ENCODE measurements at places on chromosomes 16 and 17. TPM values are rescaled to one million over a fixed set of nuclear protein-coding genes. Genes with fewer than 3 reads are reported as not detected.
A peak's percentile ranks its signal among the peaks of the same experiment; 100 is the strongest.

Gene C16orf96
- total RNA-seq = 2.1 TPM

Gene MPP3
- total RNA-seq = 10.3 TPM

Gene PNMT
- 2.4 TPM for total RNA-seq

Gene SOST
- total RNA-seq = 0.25 TPM

Gene KRTAP1-1
- total RNA-seq = not detected

Gene NARF
- total RNA-seq = 96.7 TPM

Gene TBC1D3H
- total RNA-seq = not detected

Gene CCL17
- total RNA-seq = not detected

Gene NKD1
- 9.3 TPM for total RNA-seq

Gene UNC13D
- total RNA-seq = 13.1 TPM

Gene C1QL1
- total RNA-seq = 13.4 TPM

Gene GAS7
- total RNA-seq = 13.9 TPM

Gene TUFM
- total RNA-seq = 296 TPM

Gene KRTAP1-5
- total RNA-seq = not detected

- peaks cover 12% of the 10 kb centered on the region for H3K4me1 ChIP-seq
- no peaks in the 10 kb centered on the region for H3K27me3 ChIP-seq
- no peak overlapping the region for H3K4me3 ChIP-seq
- H3K36me3 ChIP-seq = no peaks in the 10 kb centered on the region
- H3K27ac ChIP-seq = no peak overlapping the region
- DNase-seq = no peak
Observed at GRCh38 chr17:10292057-10292937, 80.5 kb downstream of the MYH13 start.

DNA sequence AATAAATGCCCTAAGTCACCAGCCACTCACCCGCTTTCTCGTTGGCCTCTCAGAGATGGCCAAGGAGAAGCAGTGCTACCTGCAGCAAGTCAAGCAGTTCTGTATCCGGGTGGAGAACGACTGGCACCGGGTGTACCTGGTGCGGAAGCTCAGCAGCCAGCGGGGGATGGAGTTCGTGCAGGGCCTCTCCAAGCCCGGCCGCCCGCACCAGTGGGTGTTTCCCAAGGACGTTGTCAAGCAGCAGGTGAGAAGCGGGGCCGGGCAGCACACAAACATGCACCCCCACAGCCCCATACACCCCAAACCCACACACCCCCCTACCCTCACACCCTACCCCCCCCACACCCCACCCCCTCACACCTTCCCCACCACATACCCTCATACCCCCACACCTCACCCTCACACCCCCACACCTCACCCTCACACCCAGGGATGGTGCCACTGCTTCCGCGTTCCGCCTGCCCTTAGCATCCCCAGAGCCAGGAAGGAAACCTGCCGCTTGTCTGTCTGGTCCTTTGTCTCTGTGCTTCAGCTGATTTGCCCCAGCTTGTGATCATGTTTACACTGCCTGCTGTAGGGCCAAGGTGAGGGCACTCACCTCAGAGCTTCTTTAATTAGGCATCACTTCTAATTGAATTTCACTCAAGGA is 41.9 kb upstream of the ENDOV start:
- H3K4me1 ChIP-seq = peaks cover 10% of the 10 kb centered on the region
- H3K36me3 ChIP-seq = peaks cover 81% of the 10 kb centered on the region
- H3K27me3 ChIP-seq = no peaks in the 10 kb centered on the region
- DNase-seq = no peak
- no peak overlapping the region for H3K4me3 ChIP-seq
- H3K27ac ChIP-seq = 0 out of 2 replicates have a peak overlapping the region, but pooled peaks have one; percentile 76

- no peaks in the 10 kb centered on the region for H3K36me3 ChIP-seq
- DNase-seq = peak; percentile 89
- no peak overlapping the region for H3K4me3 ChIP-seq
- H3K27ac ChIP-seq = no peak overlapping the region
- no peaks in the 10 kb centered on the region for H3K4me1 ChIP-seq
Observed at GRCh38 chr17:8887834-8888703, 20.6 kb upstream of the PIK3R6 start.

GRCh38 chr16:68452176-68452575 is 3.9 kb upstream of the SMPD3 start:
- H3K27ac ChIP-seq = no peak overlapping the region
- H3K36me3 ChIP-seq = no peaks in the 10 kb centered on the region
- no peak overlapping the region for H3K4me3 ChIP-seq
- no peak for DNase-seq
- H3K4me1 ChIP-seq = peaks cover 10% of the 10 kb centered on the region

- no peaks in the 10 kb centered on the region for H3K27me3 ChIP-seq
- no peak overlapping the region for H3K27ac ChIP-seq
- no peak overlapping the region for H3K4me3 ChIP-seq
- DNase-seq = no peak
- peaks cover 2% of the 10 kb centered on the region for H3K36me3 ChIP-seq
Observed at GRCh38 chr16:86529160-86529559, 18.8 kb downstream of the FOXF1 start.

DNA sequence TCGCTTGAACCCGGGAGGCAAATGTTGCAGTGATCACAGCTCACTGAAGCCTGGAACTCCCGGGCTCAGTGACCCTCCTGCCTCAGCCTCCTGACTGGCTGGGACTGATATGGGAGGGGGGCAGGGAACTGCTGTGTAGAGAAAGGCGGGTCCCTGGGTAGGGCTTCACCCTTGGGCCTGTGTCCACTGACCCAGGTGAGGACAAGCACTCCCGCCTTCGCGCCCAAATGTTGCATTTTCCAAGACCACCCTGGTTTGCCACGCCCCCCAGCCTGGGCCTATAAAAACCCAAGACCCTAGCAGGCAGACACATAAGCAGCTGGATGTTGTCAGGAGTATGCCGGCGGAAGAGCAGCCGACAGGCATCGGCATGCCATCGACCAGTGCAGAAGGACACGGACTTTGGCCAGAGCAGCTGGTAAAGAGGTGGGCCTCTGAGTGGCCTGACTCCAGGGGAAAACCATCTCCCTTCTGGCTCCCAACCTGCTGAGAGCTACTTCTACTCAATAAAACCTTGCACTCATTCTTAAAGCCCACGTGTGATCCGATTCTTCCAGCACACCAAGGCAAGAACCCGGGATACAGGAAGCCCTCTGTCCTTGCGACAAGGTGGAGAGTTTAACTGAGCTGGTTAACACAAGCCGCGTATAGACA is 19.1 kb downstream of the SMYD4 start:
- H3K4me3 ChIP-seq = no peak overlapping the region
- H3K27ac ChIP-seq = no peak overlapping the region
- no peaks in the 10 kb centered on the region for H3K4me1 ChIP-seq
- H3K36me3 ChIP-seq = peaks cover 24% of the 10 kb centered on the region
- no peak for DNase-seq

- H3K4me1 ChIP-seq = no peaks in the 10 kb centered on the region
- no peak for DNase-seq
- H3K27ac ChIP-seq = peak overlapping the region; percentile 74
- H3K36me3 ChIP-seq = peaks cover 30% of the 10 kb centered on the region
- no peak overlapping the region for H3K4me3 ChIP-seq
Observed at GRCh38 chr16:31081428-31082351, 7.1 kb downstream of the PRSS53 start.

DNA sequence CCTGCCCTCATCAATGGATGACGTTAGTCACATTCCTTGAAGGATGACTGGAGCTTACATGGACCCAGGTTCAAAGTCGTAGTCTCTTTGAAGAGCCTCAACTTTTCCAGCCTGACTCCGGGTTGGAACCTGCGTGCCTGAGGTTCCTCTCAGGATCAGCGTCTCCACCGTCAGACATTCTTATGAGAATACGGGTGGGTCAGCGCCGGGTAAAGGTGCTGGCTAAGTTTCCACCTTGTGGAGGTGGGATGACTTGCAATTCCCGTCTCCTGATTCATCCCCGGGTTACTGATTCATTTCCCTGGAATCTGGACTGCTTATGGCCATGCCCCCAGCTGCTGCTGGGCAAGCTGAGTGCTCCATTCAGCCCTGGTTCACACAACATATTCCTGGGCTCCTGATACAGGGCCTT is 38.9 kb upstream of the CMIP start:
- H3K4me3 ChIP-seq = no peak overlapping the region
- no peak overlapping the region for H3K27ac ChIP-seq
- peaks cover 9% of the 10 kb centered on the region for H3K4me1 ChIP-seq
- H3K27me3 ChIP-seq = peaks cover 6% of the 10 kb centered on the region
- DNase-seq = peak; percentile 36

- no peak for DNase-seq
- H3K27ac ChIP-seq = no peak overlapping the region
- no peak overlapping the region for H3K4me3 ChIP-seq
- peaks cover 51% of the 10 kb centered on the region for H3K36me3 ChIP-seq
- no peaks in the 10 kb centered on the region for H3K27me3 ChIP-seq
Observed at GRCh38 chr16:27341549-27341948, 27.8 kb downstream of the IL4R start.

DNA sequence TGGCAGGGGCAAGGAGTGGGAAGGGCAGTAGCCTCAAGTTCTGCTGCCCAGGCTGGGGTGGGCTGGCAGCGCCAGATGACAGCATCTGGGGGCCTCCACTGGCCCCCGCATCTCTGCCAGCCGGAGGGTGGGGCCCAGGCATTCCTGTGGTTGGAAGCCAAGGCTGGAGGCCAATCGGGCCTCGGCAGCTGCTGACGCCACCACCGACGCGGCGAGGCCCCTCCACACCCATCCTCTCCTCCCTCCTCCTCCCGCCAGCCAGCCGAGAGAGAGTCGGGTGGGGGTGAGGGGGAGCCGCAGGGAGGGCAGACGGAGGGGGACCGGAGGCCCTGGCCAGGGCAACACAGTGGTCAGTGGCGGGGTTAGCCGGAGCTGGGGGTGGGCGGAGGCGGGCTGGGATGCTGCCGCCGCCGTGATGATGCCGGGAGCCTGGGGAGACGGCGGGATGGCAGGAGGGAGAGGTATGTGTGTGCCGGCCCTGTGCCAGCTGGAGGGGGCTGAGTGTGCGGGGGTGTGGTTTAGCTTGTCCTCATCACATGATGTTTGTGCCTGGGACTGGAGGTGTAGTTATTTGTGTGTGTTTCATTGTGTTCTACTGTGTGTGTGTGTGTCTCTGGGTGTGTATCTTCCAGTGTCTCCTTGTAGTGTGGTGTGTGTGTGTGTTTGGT is 36.6 kb downstream of the ARHGAP23 start:
- peaks cover 38% of the 10 kb centered on the region for H3K36me3 ChIP-seq
- H3K4me1 ChIP-seq = peaks cover 12% of the 10 kb centered on the region
- DNase-seq = no peak
- no peaks in the 10 kb centered on the region for H3K27me3 ChIP-seq

DNA sequence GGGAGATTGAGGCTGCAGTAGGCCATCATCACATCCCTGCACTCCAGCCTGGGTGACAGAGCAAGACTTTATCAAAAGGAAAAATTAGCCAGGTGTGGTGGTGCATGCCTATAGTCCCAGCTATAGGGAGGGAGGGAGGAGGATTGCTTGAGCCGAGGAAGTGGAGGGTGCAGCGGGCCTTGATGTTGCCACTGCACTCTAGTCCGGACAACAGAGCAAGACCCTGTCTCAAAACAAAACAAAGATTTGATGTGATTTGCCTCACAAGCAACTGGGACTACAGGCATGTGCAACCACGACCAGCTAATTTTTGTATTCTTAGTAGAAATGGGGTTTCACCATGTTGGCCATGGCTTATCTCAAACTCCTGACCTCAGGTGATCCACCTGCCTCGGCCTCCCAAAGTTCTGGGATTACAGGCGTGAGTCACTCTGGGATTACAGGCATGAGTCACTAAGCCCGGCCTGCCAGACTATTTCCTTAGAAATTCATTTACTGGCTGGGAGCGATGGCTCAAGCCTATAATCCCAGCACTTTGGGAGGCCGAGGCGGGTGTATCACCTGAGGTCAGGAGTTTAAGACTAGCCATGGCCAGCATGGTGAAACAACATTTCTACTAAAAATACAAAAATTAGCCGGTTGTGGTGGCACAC is 11.5 kb downstream of the UBE2G1 start:
- H3K4me3 ChIP-seq = no peak overlapping the region
- 0 out of 2 replicates have a peak, but pooled peaks cover 3% of the 10 kb centered on the region for H3K36me3 ChIP-seq
- DNase-seq = no peak
- H3K27me3 ChIP-seq = no peaks in the 10 kb centered on the region

DNA sequence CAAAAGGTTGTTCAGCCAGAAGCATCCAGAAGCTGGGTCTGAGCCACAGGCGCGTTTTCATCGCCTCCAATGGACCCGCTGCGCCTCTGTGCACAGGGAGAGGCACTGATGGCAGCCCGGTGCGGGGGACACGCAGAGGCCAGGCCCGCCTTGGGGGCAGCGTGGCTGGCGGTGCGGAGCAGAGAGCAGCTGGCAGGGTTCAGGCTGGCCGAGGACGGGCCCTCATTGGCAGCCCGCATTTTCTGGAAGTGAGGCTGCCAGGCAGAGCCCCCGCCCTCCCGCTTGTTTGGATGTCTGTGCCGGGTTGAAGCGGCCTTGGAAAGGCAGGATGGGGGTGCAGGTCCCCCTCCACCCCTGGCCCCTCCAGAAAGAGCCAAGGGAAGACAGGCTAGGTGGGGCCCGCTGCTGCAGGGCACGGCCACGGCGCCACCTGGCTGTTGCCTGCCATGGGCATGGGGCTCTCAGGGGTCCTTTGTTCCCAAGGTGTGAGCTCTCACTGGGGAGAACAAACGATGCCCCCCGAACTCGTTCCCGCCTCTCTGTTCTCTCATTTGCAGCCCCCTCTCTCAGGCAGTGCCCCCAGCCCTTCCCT is 18.8 kb downstream of the GSE1 start:
- H3K4me3 ChIP-seq = no peak overlapping the region
- H3K27ac ChIP-seq = no peak overlapping the region
- peaks cover 20% of the 10 kb centered on the region for H3K36me3 ChIP-seq
- peaks cover 10% of the 10 kb centered on the region for H3K4me1 ChIP-seq
- no peaks in the 10 kb centered on the region for H3K27me3 ChIP-seq

GRCh38 chr17:28720247-28720996 is 637 bp downstream of the RPL23A start:
- no peaks in the 10 kb centered on the region for H3K27me3 ChIP-seq
- peak overlapping the region; percentile 100 for H3K27ac ChIP-seq
- no peak for DNase-seq
- H3K36me3 ChIP-seq = peaks cover 52% of the 10 kb centered on the region
- H3K4me3 ChIP-seq = peak overlapping the region; percentile 100
- H3K4me1 ChIP-seq = peaks cover 65% of the 10 kb centered on the region

- H3K4me1 ChIP-seq = peaks cover 35% of the 10 kb centered on the region
- peaks cover 26% of the 10 kb centered on the region for H3K27me3 ChIP-seq
- H3K4me3 ChIP-seq = no peak overlapping the region
- DNase-seq = no peak
- H3K27ac ChIP-seq = no peak overlapping the region
Observed at GRCh38 chr17:263271-263670, 81.8 kb upstream of the DOC2B start.

GRCh38 chr16:84604477-84605013 is 13.3 kb downstream of the COTL1 start:
- peak overlapping the region; percentile 82 for H3K27ac ChIP-seq
- H3K4me3 ChIP-seq = no peak overlapping the region
- H3K27me3 ChIP-seq = no peaks in the 10 kb centered on the region
- peaks cover 13% of the 10 kb centered on the region for H3K36me3 ChIP-seq

DNA sequence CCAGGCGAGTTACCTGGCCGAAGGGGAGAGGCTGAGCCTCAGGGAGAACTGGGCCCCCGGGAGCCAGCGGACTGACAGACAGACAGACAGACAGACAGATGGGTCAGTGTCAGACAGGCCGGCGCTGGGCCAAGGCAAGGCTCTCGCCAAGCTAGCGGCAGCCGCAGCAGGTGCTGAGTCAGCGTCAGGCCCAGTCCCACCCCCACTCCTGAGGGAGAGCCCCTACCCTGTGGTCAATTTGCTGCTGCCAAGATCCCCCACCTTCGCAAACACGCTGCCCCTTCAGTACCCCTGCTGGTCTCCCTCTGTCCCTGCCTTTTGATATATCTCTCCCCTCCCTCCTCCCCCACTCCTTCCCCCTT is 1.5 kb downstream of the FGF11 start:
- peak overlapping the region; percentile 97 for H3K4me3 ChIP-seq
- no peaks in the 10 kb centered on the region for H3K36me3 ChIP-seq
